ENCODE measurements at places on chromosomes 1 and 21.

DNA sequence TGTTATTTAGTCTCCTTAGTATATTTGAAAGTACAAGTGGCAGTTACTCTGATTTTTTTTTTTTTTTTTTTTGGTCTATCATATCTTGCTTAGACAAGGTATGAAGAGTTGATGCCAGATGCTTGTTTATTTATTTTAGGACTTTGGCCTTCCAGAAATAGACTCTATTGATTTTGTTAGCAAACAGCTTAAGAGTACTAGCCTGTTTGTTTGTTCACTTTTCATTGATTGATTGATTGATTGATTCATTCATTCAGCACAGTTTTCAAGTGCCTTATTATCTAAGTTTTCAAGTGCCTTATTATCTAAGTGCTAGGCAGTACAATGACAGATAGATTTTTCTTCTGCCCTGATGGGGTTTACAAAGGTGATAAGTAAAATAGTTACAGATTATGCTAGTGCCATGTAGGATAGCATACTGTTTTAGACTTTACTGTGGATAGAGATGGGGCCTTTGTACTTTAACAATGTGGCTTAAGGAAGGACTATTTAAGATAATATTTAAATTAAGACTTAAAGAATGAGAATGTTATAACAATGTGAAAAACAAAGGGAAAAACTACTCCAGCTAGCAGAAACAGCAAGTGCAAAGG is 50.5 kb downstream of the MTF2 start:
- DNase-seq, result no peak

GRCh38 chr1:29785137-29785527 is 548.8 kb downstream of the PTPRU start:
- DNase-seq, result no peak

DNA sequence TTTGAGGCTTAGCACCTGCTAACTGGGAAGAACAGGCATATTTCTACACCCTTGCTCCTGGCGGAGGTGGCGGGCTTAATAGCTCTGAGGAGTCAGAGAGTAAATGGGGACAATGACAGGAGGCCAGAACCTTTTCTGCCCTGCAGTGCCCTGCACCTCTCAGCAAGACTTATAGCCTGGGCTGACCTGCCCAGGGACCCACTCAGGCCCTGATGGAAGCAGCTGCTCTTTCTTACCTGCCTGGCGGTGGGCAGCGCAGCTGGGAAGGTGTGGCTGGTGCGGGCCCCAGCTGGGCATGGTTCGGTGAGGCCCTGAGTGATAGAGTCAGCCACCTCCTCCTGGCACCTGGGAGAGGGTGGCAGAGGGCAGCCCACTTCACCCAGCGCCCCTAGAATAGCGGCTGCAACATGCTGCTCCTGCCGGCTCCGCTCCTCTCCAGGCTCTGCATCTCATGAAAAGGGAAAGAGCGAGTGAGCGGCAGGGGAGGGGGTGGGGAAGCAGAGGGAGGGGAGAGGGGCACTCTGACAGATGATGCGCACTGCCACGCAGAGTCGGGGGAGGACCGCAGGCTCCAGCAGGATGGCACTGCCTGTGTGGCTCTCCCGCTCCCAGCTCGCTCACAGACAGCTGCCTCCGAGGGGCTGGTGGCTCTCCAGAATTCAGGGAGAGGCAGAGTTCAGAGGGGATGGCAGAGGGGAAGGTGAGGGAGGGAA is at the start of gene RGS8:
Gene RGS8 (minus strand): TSS at position 472 of the 713 bp plus-strand sequence. CDS start 14,938 bp downstream, outside the sequence.
- DNase-seq, result no peak

- DNase-seq, result no peak
These were observed 135.4 kb upstream of the FMN2 start for GRCh38 chr1:239956263-239956662.

GRCh38 chr1:29319300-29320110 is 83.2 kb downstream of the PTPRU start:
- no peak for DNase-seq

DNA sequence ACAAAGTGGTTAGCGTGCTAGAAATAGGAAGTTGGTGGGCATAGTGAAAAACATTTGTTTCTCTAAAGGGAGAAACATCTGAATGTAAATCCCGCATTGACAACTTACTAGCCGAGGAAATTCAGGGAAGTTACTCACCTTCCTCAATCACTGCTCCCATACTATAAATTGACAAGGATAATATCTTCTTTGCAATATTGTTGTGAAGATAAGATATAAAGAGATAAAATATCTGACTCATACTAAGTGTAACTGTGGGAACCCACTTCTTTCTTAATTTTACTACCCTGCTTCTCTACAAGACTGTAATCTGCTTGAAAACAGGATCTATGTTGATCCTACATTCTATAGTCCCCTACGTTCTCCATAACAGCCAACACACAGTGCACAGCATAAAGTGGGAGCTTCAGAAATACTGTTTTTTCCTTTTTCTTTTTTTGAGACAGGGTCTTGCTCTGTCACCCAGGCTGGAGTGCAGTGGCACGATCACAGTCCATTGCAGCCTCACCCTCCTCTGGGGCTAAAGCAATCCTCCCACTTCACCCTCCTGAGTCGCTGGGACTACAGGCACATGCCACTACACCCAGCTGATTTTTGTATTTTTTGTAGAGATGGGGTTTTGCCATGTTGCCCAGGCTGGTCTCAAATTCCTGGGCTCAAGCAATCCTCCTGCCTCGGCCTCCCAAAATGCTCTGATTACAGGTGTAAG is 57.4 kb upstream of the C1orf21 start:
- no peak for DNase-seq

GRCh38 chr1:236167578-236167977 is 25.2 kb downstream of the GPR137B start:
- no peak for DNase-seq

DNA sequence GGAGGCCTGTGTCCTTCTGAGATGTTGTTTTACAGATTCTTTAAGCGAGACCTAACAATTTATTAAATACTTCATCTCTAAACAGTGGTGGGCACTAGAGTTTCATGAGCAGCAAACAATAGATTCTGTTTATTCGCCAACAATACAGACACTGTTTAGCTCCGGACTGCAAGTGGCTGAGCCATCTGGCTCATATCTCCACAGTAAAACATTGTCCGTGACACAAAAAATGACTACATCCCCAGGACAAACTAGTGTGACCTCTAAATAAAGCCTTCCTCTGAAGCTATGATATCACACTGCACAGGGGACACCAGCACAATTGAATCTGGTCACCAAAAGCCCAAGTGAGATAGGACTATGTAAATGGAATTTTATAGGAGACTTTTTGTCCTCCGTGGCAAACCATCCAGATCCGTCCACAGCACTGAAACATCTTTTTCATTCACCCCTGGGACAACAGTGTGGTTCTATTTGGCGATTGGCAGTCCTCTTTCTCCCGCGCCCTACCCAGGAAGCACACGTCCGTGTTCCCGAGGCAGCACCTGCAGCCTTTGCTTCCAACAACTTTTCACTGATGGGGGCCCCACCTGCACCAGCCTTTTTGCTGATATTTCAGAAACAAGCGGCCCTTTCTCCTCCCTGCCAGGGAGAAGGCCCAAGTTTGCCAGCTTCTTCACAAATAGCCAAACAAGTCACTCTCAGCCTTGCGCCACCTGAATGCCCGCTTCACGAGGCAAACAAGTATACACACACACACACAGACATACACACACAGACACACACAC is 47.4 kb downstream of the OLIG1 start:
- DNase-seq, result no peak

GRCh38 chr1:206863266-206863665 is 2.2 kb upstream of the IL20 start:
- no peak for DNase-seq

DNA sequence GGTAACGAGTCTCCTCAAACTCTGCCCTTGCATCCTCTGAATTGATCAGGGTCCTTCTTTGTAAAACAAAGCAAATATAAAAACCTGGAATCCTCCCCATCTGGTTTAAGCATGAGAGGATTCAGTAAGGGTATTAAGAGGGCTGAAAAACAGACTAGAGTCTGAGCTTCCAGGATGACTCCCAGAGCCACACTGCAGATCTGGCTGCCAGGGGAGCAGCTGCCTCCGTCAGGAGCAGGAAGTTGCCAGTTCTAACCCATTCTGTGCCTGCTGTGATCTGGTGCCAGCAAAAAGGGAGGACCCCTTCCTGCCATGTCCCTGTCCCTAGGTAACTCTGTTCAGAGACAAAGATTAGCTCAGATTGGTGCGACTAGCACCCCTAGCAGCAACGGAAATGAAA is 27.5 kb downstream of the SERTAD4 start:
- no peak for DNase-seq

- DNase-seq, result no peak
These were observed 43.2 kb downstream of the CAPN8 start for GRCh38 chr1:223622132-223622842.

DNA sequence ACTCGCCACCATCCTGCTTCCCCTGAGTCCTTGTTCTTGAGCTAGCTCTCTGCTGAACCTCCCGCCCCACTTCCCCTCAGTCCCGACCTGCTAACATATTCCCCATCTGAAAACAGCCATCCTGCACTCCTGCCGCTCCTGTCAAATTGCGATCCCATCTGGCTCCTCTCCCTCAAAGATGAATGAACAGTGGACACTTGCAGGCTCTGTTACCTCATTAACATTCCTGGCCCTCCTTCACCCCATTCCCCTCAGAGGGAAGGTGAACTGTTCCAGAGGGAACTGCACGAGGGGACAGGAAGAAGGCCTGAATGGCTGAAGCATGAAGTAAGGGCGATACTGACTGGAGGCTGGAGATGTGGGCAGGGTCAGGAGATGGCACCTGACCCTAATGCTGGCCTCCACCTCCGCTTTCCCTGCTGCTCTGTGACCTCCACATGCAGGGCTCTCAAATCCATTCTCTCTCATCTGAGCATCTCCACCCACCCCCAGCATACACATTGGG is 7.4 kb upstream of the CELSR2 start:
- DNase-seq, result no peak

- no peak for DNase-seq
These were observed 2.3 kb downstream of the SPEN start for GRCh38 chr1:15849775-15850324.

DNA sequence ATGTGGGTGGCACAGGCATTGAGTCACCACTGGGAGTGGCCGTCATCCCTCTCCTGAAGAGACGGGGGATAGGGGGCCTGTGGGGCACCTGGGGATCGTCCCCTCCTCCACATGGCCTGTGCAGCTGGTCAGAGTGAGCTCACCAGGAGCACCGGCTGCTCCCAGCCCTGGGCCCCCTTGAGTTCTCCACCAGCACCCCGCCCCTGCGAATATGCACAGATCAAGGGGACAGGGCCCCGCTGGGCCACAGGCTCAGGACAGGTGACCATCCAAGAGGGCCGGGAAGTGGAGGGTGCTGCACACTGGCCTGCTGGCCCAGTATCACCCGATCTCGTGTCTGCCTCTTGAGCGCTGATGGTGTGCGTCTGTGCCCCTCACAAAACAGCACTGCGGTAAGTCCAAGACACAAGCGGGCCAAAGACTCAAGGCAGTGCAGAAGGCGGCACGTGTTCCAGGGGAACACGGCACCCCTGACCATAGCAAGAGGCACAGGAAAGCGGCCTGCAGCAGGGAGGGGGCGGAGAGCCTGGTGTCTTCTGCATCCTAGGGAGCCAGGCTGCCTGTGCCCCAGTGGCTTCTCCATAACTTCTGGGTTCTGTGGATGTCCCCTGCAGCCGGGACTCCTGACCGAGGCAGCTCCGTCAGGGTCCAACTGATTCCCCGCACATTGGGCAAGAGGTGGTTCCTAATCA is 18.1 kb upstream of the TSPEAR start:
- DNase-seq, result no peak

- DNase-seq, result peak; percentile 23
These were observed 641 bp upstream of the ZBTB21 start for GRCh38 chr21:42010507-42011495.

- DNase-seq, result no peak
These were observed 35.8 kb upstream of the H6PD start for GRCh38 chr1:9198538-9199361.

GRCh38 chr1:33768821-33769220 is 95.1 kb upstream of the HMGB4 start:
- DNase-seq, result no peak

DNA sequence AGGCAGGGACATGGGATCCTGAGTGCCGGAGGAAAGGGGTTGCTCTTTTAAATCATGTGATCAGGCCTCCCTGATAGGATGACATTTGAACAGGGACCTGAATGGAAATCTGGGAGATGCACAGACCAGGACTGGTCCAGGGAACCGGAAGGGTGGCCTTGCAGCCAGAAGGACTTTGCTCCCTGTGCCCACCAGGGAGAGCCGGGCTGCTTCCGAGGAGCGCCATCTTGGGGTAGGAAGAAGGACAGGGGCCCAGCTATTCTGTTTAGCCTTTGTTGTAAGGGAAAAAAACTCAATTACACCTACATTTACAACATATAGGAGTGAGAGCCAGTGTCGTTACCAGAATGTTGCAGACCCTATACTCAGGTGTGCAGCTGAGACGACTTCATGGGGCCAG is 5.5 kb downstream of the KLHDC7A start:
- no peak for DNase-seq

DNA sequence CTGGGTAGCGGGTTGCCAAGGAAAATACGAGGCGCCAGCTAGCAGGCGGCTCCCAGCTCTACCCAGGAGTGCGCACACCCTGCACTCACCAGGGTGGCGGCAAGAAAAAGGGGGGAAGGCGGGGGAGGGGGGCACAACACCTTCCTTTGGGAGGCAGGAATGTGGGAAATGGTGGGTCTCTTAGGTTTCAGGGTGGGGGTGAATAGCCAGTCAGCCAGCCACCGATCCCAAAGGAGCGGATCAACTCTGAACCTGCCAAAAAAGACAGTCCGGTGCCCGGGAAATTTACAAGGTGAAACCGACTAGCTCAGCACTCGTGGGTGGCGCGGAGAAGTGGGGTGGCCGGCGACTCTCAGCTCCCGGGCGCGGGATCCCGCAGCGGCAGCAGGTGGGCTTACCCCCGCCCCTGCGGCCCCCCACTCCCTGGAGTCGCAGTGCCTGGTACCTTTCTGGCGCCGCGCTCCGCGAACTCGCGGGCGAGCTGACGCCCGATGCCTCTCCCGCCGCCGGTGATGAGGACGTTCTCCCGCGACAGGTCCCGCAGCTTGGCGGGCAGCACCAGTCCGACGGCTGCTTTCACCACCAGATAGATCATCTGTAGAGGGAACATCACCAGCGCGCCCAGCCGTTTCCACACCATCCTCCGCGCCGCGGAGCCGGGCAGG is 1.2 kb downstream of the DHRS3 start:
- DNase-seq, result no peak

GRCh38 chr1:44359234-44359935 is 4.3 kb upstream of the ERI3 start:
- DNase-seq, result no peak

- no peak for DNase-seq
These were observed 19.6 kb downstream of the TMCC2 start for GRCh38 chr1:205247130-205247921.

- DNase-seq, result no peak
These were observed 149.0 kb downstream of the ATP6V1G3 start for GRCh38 chr1:198391393-198392020.

- no peak for DNase-seq
These were observed 2.8 kb downstream of the DNTTIP2 start for GRCh38 chr1:93876244-93876643.

GRCh38 chr1:86305731-86306130 is 90.4 kb downstream of the ODF2L start:
- DNase-seq, result no peak

DNA sequence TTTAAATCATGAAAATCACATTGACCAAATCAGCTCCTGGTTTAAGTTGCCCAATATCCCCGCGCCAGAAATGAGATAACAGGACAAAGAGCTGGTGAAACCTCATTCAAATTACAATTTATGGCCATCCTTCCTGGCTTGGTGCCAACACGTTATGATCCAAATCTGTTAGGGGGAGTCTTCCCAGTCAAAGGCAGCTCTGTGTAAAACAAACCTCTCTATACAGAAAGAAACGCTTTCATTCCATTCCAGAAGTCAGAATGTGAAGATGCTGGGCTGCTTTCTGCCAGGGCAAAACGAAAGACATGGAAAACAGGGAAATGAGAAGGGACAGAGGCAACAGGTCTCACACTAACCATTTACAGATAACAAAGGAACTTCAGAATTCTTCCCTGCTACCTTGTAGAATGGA is 53.5 kb upstream of the TIAM1 start:
- DNase-seq, result no peak

All from effector memory CD8-positive, alpha-beta T cell (primary cell).